Fibroblast of skin of right biceps (primary cell): ENCODE measurements at places on chromosomes 2 and 18.

DNA sequence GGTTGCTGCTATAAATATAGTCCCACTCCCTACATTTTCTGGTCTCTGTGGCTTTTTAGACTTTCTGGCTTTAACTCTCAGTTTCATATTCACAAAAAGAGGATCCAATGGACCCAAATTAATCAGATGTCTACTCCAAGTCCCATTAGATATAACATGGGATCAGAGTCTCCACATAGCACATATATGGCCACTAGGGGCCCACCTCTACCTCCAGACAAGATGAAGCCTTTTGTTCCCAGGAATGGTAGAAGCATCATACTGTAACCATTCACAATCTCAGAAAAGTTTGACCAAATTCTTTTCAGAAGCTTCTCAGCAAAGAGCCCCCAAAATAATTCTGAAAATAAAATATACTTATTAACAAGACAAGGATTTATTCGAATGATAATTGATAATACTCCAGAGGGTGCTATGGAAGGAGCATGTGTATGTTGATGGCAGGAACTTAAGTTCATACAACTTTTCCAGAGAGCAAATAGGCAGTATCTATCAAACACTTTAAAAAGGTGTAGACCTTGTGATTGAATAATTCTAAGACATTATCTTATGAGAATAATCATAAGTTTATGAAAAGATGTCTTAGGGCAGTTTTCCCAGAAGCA, 382.3 kb upstream of the CRIM1 start:
- peak; percentile 39 for DNase-seq

DNA sequence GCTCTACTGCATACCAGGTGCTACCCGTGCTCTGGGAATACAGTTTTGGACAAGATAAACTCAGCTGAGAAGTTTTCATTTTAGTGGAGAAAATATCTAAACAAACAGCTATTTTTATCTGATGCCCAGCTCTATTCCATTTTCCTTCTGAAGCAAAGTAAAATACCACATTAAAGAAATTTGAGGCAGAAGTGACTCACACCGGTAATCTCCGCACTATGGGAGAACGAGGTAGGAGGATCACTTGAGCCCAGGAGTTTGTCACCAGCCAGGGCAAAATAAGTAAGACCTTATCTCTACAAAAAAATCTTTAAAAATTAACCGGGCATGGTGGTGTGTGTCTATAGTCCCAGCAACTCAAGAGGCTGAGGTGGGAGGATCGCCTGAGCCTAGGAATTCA, 416.2 kb upstream of the LYPD1 start:
- no peak for DNase-seq

DNA sequence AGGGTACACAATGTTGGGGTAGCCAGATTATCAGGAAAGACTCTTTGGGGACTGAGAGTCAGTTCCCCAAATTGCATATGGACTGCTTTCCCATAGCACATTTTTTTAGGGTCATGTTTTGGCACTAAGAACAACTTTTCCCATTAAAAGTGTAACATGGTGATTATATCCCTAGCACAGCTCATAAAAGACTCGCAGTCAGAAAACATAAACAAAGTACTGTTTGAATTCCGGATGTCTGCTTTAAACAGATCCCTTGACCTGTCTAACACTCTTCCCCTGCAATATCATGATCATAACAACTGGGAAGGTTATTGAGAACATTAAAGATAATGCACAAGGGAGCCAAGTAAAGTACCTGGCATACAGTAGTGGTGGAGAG, 262.2 kb downstream of the ASXL3 start:
- no peak for DNase-seq

- no peak for DNase-seq
These were observed 16.4 kb downstream of the DYNAP start for GRCh38 chr18:54607213-54608027.

DNA sequence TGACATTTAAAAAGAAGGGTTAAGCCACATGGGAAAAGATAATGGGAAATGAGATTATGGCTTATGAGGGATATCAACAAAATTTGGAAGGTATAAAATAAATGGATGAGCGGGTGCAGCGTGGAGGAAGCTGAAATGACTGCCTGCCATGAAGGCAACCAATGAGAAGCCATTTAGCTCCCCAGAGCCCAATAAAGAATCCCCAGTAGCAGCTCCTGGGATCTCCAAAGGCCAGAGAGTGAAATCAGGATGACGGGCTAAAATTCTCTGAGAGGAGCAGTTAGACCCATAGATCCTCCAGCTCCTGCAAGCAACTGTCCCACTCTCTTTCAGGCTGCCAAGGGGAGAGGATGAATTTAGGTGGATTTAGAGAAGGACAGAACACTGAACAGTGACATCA, 12.9 kb upstream of the MAPRE3 start:
- DNase-seq = no peak

DNA sequence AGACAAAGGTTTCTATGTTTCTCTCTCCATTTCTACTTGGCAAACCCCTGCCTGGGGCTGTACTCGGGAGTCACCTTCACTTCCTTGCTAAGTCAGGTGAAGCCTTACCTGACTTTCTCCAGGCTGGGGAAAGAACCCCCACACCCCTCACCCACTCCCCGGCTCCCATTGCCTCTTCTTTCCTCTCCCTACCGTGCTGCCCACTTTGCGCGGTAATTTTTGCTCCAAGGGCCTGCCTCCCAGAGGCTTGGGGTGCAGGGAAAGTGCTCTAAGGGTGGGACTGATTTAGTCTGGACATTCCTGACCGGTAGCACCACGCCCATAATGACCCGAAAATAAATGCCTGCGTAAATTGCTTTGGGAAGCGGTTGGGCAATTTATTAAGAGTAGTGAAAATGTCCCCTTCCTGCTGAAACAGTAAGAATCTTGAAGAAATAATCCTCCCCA, 49.1 kb upstream of the ATP6V1B1 start:
- no peak for DNase-seq

DNA sequence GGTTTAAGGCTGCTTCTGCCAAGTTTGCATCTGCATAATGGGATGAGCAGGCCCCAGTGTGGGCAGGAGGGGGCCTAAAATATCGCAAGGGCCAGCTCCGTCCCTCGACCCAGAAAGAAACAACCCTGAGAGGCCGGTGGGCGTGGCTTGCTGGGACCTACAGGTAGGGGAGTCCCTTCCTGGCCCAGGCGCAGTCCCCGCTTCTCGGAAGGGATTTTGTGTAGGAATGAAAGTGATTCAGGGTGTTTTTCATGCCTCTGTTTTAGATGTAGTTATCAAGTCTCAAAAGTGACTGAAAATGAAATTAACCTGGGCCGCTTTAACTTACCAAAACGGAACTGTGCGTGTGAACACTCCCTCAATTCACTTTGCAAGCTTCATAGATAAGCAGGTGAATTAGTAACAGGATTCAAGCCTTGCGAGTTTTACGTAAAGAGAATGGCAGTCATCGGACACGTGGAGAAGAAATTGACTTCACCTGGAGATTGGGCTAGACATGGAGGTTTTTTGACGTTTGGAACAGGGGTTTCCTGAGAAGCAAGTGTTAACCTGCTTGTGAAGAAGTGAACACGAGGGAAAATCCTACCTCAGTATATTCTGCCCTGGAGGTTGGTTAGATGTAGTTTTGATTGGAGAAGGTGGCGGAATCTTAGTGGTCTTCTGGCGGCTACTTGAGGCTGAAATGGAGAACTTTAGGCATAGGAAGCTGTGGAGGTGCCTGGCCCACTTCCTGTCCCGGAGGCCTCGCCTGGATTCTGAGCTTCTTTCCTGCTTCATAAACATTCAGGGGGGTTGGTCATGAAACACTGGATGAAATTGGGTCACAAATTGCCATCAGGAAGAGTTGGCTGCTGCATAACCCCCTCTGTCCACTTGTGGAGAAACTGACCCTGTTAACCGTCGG, 1.7 kb downstream of the NCK2 start:
- no peak for DNase-seq

DNA sequence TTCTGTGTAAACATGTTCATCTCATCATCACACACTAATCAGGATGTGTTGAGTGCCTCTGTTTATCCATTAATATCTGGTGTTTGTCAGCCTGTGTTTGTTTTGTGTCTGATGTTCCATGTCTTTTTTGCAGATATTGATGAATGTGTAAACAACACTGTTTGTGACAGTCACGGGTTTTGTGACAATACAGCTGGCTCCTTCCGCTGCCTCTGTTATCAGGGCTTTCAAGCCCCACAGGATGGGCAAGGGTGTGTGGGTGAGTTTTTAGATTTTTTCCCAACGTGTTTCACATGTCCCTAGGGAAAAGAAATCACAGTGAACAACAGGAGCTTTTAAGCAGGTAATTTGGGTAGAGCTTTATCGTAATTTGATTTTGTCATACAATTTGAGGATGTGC, 133.7 kb upstream of the RASGRP3 start:
- no peak for DNase-seq

DNA sequence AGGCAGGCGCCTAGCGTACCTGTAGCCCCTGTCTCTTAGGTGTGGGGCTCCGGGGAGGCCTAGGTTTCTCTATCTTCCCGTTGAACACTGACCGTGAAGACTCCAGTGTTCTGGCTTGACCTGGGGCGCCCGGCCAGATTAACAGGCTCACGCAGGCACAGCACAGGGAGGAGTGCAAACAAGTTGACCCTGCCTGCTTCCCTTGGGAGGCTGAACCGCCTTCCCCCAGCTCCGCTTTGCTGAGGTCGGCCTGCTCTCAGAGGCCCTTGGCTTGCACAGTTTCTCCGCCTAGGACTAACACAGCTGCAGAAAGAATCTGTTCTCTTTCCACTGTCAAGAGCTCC, 567 bp downstream of the PCYOX1 start:
- peak; percentile 14 for DNase-seq

- DNase-seq = no peak
These were observed 29.1 kb downstream of the HPCAL1 start for GRCh38 chr2:10331702-10332401.

GRCh38 chr18:50783553-50783952, 36.3 kb downstream of the MRO start:
- DNase-seq = no peak

- DNase-seq = no peak
These were observed 247.1 kb upstream of the UBE2E3 start for GRCh38 chr2:180733330-180733729.

GRCh38 chr2:96153991-96154431, 8.8 kb upstream of the DUSP2 start:
- DNase-seq = no peak

DNA sequence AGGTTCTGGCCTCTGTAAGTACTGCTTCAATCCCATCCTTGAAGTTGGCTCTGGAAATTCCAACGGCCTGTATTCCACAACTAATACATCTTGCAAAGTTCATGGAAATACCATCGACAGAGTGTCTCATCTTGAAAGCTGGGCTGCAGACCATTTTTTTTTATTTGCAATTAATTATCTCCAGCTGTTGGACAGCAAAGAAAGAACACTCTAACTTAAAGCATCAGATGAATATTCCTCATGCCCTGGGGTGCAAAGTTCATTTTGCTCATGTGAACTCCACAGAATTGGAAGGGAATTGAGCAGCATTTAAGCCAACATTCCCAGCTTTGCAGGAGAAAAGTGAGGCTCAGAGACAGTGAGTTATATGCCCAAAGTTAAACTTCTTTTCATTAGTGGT, 96.5 kb upstream of the PIEZO2 start:
- peak; percentile 74 for DNase-seq

DNA sequence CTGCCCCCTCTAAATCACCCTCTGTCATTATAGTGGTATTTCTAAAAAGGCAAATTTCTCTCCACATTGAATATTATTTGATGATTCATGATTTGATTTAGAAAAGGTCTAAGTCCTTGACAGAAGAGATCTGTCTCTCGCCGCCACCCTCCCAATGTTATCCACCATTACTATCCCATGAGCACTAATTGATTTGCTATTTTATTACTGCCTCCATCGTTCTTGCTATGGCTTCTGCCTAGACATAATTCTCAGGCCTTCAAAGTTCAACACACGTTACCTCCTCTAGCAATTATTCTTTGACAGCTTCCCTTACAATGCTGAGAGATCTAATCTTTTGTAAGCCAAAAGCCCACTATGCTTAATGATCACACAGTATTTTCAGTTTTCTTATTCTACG, 507.0 kb upstream of the CHAC2 start:
- DNase-seq = no peak

GRCh38 chr2:201249889-201250288, 10.4 kb upstream of the CASP8 start:
- no peak for DNase-seq

GRCh38 chr2:202822411-202822810, 49.2 kb downstream of the ICA1L start:
- no peak for DNase-seq

GRCh38 chr18:2843146-2843545, 3.7 kb upstream of the EMILIN2 start:
- no peak for DNase-seq

DNA sequence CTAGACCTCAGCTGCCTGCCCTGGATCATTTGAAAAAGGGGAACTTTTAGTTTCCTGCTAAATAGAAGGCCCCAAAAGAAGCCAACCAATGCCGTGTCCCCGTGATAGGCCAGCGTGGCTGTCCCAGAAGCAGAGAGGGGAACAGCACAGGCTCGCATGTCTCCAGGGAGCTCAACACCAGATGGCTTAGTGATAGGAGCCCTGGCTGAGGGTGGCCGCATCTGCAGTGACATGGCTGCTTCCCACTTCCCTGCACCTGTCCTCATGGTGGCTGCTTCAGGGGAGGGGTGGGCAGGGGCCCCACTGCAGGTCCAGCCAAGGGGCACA, 79.6 kb downstream of the MBP start:
- no peak for DNase-seq

DNA sequence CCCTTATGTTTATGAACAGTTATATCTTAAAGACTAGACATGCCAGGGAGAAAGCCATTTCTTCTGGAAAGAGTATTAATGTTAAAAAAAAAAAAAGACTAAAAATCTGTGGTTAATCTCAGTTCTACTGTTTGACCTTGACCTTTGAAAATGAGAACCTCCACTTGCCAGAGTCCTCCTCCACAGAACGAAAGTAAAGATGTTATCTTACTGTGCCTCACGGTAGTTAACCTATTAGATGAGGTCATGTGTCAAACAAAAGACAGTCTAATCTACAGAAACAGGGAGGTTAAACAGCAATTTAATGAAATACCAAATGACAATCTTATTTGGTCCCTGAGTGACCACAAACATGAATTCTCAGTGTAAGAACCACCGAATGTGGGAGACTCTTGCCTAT, 51.2 kb downstream of the SLC14A2 start:
- no peak for DNase-seq

DNA sequence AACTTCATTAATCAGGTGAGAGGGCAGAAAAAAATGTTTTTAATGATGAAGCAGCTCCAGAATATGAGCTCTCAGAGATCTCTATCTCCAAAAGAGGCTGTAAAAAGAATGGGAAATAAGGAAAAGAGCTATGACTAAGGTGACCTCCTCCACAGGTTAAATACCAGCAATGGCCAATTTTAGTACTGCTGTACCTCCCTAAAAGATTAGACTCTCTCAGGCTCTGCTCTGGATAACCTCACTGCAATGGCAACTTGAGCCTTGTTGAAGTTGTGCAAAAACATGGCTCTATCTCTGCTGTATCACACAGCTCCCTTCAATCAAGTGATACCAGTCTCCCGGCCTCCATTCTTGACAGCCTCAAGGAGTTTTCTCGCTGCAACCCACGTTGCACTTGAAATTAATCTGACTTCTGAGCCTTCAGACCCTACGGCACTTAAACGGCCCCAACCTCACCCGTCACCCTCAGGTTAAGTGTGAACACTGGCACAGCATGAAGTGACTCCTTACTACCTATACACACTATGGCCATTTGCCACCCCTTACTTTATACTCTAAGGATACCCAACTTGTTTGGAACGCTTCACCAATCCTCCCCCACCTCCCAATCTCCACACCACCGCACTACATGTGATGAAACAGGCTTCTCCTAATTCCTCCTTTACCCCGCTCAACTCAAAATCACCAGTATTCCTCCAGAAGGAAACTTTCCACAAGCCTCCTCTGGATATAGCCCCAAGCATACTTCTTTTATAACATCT, 36.3 kb downstream of the SMAD2 start:
- no peak for DNase-seq
